Liver (tissue), 10 donors: ENCODE measurements at places on chromosomes 2 and 18.

GRCh38 chr2:186382932-186383331, 103.1 kb upstream of the ZC3H15 start:
- no peak for DNase-seq

GRCh38 chr18:75213611-75214331, 3.2 kb downstream of the TSHZ1 start:
- no peak for DNase-seq

DNA sequence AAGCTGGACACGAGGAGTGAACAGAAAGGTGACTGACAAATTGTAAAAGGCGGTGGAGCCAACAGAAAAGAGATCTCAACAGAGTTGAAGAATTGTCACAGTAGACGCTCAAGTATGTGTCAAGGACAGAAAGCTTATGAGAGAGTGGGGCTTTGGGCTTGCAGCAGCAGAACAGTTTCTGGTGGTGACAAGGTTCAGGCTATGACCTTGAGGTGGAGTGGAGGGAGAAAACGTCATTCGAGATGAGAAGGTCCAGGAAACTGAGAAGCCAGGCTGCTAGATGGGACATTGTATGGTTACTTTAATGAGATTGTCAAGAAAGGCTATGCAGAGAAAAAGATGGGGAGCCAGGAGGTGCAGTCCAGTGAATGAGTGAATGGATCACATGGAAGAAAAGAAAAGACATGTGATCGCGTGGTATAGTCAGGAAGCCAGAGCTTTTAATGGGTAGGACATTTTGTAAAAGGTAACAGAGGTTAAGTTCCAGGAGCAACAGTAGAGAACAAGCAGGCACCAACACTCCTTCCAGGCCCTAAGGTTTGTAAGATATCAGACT, 91.1 kb upstream of the EPC2 start:
- no peak for DNase-seq

GRCh38 chr2:158799181-158799580, 4.1 kb downstream of the DAPL1 start:
- no peak for DNase-seq

DNA sequence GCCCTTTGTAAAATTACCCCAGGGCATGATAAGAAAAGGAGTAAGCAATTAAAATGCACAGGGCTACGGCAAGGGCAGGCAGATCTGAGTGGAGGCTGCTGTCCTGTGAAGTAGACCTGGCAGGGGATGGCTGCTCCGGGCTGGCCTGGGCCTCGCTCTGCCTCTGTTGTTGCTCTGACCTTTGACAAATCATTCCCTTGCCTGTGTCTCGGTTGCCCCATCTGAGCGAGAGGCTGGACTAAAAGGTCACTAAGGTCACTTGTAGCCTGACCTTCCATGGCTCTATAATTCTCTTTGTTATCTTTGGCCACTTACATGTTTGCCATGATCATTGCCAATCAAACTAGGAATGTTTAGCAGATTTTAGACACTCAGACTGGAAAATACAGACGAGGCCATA, 118.1 kb downstream of the KLHL29 start:
- no peak for DNase-seq

DNA sequence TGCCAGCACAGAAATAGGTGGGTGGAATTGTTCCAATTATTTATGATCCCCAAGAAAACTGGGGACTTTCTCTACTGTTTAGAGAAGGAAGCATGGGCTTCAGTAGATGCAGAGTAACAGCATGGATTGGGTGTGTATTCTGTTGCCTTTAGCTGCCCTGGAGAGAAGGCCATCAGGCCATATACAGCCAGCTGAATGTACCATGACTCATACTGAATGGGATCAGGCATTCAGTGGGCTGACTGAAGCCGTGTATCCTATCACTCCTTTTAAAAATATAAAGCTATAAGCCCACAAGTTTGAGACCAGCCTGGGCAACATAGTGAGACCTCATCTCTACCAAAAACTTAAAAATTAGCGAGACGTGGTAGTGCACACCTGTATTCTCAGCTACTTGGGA, 16.7 kb upstream of the PLEKHM3 start:
- no peak for DNase-seq

DNA sequence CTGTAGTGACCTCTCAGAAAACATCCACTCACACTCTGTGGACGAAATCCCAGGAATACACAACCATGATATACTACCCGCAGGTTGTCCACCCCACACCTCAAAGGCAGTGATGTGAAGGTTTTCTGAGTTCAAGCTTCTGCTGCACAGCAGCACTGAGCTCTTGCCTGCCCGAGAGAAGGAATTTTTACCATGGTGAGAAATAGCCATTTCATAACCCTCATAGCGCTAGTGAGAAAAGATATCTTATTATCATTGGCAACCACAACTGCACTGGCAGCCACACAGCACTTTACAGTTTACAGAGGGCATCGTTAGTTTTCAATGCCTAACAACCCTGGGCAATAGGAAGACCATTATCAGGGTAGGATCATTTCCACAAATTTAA, 36.9 kb downstream of the NAPG start:
- DNase-seq, result no peak

DNA sequence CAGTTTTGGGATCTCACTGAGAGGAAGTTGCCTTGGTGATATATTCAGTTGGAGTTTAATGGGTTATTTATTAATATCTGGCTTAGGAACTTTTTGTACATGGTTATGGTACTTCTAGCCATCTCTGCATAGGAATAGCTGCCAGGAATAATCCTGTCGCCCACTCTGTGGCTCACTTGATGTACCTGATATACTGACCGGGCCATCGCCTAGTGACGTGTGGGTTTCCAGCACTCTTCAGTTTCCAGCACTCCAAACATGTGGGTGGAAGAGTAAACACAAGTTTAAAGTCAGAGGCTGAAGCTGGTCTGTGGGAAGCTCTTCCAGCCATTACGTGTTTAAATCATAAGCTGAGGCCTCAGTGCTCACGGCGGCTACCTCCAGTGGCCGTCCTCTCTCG, 44.3 kb upstream of the AGAP1 start:
- no peak for DNase-seq

DNA sequence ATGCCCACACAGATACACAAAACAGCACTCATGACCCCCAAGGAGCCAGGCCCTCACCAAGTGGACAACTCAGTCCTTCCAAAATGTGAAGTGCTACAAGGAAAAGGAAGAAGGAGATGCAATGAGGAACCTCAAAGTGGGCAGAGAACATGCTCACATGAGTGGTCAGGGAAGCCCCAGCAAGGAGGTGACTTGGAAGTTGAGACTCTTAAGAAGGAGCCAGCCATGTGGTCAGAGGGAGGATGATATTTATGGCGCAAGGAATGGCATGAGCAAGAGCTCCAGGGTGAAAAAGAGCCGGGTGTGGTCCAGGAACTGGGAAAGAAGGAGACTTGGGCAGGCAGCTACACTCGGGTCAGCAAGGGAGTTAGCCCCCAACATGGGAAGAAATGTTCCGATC, 30.0 kb upstream of the KLHL29 start:
- DNase-seq, result no peak

DNA sequence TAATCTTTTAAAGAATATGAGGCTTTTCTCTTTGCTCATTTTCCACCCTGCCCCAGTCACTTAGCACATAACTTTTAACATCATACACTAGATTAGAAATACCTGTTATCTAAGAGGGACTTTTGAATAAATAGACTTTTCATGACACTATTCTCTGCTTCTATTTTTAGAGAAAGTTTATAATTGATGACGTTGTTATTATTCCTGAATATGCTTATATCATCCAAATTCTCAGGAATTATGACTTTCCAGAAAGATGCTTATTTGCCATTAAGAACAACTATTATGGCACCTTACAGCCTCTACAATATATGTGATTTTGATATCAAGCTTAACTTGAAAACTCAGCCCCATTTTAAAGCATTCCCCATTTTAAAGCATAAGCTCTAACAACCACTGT, 11.4 kb downstream of the TMEFF2 start:
- no peak for DNase-seq

DNA sequence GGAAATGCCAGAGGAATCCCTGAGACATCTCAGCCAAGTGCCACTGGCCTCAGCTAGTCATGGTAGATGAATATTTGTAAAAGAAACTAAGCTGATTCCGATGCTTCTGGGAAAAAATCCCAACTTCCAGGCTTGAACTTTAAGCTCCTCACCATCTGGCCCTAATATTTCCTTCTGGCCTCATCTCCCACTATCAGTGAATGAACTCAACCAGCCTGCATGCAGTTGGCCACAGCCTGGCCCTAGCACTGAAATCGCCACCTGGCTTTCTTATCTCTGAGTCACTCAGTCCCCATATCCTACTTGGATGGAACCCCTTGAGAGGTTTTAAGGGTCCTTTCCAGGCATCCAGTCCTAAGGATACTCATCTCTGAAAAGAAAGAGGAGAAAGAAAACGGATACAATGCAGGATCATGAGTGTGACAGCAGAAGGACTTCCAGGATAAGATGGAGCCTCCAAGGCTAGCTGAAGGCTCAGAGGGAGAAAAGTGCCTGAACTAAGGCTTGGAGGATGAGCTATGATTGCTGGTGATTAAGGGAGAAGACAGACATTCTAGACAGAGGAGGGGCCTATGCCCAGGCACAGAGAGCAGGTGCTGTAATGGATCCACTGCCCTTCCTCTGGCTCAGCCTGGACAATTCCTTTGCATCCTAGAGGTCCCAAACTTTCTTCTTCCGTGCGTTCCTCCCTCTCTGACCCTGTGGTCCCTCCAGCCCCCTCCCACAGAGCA, 141.5 kb upstream of the MYCN start:
- no peak for DNase-seq

DNA sequence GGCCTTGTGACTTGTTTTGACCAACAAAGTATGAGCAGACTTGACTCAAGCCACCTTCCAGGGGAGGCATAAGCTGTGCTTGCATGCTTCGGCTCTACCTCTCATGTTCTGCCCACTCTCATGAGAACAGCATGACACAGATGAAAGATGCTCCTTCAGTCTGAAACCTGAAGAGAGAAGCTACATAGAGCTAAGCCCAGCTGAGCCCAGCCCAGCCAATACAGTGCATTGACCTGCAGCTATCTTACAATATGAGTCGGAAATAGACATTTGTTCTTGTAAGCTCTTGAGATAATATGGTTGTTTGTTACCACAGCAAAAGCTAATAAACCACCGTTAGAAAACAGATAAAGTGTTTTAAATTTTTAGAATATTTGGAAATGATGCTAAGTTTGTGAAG, 426.7 kb upstream of the PKDCC start:
- no peak for DNase-seq

DNA sequence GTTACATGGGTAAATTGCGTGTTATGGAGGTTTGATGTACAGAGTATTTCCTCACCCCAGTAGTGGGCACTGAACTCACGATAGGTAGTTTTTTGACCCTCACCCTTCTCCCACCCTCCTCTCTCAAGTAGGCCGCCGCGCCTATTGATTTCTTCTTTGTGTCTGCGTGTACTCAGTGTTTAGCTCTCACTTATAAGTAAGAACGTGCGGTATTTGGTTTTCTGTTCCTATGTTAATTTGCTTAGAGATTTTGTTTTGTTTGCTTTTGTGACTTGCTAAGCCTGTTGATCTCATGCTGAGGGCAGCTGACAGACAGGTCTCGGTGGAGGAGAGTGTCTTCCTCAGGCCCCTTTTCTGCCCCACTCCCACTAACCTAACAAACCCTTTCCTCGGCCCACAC, 36.2 kb downstream of the ACOXL start:
- DNase-seq, result no peak

- no peak for DNase-seq
Observed at GRCh38 chr2:36594849-36595248, 3.1 kb downstream of the FEZ2 start.

DNA sequence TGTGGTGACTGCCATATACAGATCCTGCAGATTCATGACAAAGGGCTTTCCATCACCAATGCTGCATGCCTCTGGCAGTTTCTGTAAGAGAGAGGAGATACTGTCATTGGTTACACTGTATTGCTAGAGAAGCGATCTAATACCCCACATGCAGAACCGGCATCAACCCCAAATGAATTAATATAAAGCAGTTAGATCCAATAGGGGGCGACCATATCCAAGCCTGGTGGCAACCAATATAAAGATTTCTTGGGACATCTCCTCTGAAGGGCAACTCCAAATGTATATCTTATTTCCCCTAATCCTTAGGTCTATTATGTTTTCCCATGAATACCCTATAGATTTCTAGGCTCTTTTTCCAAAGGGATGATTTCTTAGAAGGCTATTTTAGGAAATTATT, 17.4 kb upstream of the IHH start:
- DNase-seq, result no peak

GRCh38 chr2:129379411-129379810, 600.1 kb upstream of the RAB6C start:
- no peak for DNase-seq

DNA sequence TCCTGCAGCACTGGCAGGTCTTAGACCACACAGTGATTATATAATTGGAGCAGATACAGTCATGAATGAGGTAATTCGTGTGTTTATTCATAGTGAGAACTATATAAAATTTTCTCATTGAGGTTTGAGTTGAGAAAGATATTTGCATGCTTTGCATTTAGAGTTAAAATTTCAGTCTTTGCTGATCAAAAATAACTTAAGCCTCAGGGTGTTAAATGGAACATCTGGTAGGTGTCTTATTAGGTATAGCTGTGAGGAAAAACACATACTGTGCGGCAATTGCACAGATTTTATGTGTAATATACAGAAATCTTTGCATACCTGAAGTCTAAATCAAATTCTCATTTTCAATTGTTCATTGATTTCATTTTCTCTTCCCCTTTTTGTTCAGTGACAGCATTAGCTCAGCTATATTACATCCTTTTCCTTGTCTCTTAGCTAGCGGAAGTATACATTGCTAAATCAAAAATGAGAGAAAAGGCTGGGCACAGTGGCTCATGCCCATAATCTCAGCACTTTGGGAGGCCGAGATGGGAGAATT, 21.2 kb downstream of the GORASP2 start:
- no peak for DNase-seq

DNA sequence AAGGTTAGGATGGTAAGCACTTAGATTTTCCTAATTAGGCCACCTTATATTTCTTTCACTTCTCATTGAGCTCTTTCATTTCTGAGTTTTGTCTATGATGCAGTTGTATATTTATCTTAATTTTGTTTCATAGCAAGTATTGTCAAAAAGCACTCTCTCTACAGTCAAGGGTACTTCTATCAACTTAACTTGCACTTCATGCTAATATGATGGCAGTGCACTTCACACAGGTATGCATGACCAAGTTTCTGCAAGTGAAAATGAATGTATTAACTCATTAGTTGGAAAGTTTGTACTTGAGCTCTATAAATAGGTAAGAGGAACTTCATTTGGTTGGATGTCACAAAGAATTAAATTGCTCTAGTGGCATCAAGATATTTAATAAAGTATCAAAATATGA, 51.5 kb upstream of the CDH19 start:
- DNase-seq, result no peak

- DNase-seq, result no peak
Observed at GRCh38 chr2:73770725-73771124, 9.2 kb downstream of the DUSP11 start.

GRCh38 chr2:150548527-150548926, 61.1 kb upstream of the RND3 start:
- DNase-seq, result no peak
